NCI-H2029 treated with DMSO at 0.1 percent for 48 hours (cell line): ENCODE measurements at places on chromosomes 1 and 21.

GRCh38 chr1:156138458-156138867 is 14.9 kb upstream of the SEMA4A start:
- DNase-seq = no peak

DNA sequence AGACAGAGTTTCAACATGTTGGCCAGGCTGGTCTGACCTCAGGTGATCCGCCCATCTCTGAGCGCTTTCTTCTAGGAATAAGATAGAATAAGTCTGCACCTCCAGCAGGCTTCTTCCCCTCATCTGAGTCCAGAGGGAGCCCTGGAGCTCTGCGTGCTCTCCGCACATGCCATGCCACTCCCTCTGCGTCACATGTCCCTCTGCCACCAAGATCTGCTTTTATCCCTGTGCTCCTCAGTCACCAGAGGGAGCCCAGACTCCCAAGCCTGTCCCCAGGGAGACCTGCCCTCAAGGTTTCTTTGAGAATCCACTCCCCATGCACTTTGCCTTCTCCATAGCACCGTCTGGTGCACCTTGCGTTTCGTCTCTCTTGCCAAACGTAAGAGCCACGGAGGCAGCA is 213.0 kb downstream of the CAMTA1 start:
- no peak for DNase-seq

GRCh38 chr21:22468893-22469292 is 1470.7 kb downstream of the NCAM2 start:
- no peak for DNase-seq

DNA sequence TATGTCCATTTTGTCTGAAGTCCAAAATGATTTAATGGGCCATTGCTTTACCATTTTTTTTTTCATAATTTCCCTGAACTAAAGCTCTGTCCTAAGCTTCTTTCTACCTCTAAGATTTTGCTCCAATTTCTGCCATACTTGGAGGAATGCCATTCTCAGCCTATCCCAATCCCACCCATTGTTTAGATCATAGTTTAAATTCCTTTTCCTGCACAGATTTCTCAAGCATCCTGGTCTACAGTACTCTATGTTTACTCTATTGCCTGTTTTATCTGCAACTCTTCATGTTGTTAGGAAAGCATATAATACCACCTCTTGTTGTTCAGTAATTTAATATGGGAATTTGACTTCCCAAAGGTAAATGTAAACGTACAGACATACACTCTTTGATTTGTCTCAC is 30.8 kb downstream of the ADAMTS1 start:
- no peak for DNase-seq

- DNase-seq = no peak
Observed at GRCh38 chr1:75719810-75720209, 4.7 kb upstream of the ACADM start.
